Natural killer cell treated with Interleukin-12 subunit alpha and Interleukin-12 subunit beta and Interleukin-15 and Interleukin-18, amount 100 ng/mL, for 72 hours (primary cell): ENCODE measurements at places on chromosomes 6 and 20.

DNA sequence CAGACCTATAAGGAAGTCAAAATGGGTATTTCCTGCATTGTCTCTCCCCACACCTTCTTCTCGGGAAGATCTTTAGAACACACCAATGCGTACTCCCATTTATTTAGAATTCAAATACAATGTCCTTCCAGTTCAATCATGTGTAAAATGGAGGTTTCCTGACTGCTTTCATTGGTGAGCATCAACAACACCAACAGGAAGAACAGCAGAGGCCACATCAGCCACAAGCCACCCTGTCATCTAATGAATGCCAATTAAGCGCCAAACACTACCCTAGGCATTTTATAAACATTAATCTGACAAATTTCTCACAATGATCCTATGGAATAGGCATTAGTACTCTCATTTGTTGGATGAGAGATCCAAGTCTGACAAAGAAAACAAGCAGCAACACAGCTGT lies 68.4 kb upstream of the SMLR1 start:
- DNase-seq, result no peak
- peaks cover 5% of the 10 kb centered on the region for H3K4me1 ChIP-seq
- no peak overlapping the region for H3K4me3 ChIP-seq
- H3K27ac ChIP-seq, result no peak overlapping the region
- H3K27me3 ChIP-seq, result peaks cover 4% of the 10 kb centered on the region

GRCh38 chr6:35142588-35143569 lies 1.7 kb upstream of the TCP11 start:
- H3K4me3 ChIP-seq, result no peak overlapping the region
- H3K4me1 ChIP-seq, result peaks cover 13% of the 10 kb centered on the region
- H3K36me3 ChIP-seq, result no peaks in the 10 kb centered on the region
- no peak overlapping the region for H3K27ac ChIP-seq

DNA sequence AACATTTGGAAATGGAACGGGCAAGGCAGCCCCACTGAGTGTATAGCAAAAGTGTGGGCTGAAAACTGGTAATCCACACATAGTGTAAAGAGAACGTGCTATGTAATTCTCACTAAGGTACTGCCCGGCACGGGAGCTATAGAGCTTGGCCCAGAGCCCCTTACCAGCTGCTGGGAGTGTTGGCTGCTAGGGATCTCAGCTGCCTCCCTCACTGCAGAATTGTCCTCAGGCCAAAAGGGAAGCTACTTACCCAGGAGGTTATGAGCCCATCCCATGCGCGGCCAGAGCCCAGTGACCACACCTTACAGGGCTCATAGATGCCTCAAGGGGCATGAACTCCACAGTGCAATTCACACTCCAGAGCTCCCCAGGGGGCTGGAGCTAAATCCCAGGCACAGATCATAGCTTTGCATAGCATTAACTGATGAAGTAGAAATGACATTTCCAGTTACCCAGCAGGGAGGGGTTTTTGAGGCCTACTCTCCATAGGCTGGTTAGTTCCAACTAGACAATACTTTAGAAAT lies 56.8 kb downstream of the LINC00237 start:
- no peak overlapping the region for H3K4me3 ChIP-seq
- peaks cover 9% of the 10 kb centered on the region for H3K27me3 ChIP-seq
- no peaks in the 10 kb centered on the region for H3K36me3 ChIP-seq
- no peak for DNase-seq

- peak overlapping the region; percentile 31 for H3K27ac ChIP-seq
- peaks cover 18% of the 10 kb centered on the region for H3K4me1 ChIP-seq
- no peaks in the 10 kb centered on the region for H3K36me3 ChIP-seq
- DNase-seq, result peak; percentile 34
Measured at GRCh38 chr20:63968136-63968927, 1.4 kb downstream of the ZNF512B start.

- H3K36me3 ChIP-seq, result no peaks in the 10 kb centered on the region
- no peak within 1 kb of the TSS for H3K27ac ChIP-seq
- H3K4me3 ChIP-seq, result peak within 1 kb of the TSS; percentile 13
- DNase-seq, result no peak
Measured at GRCh38 chr6:142301651-142302391, at the start of gene ADGRG6. ADGRG6 (plus strand) TSS chr6:142302007; CDS start chr6:142302330, 323 bp downstream.

DNA sequence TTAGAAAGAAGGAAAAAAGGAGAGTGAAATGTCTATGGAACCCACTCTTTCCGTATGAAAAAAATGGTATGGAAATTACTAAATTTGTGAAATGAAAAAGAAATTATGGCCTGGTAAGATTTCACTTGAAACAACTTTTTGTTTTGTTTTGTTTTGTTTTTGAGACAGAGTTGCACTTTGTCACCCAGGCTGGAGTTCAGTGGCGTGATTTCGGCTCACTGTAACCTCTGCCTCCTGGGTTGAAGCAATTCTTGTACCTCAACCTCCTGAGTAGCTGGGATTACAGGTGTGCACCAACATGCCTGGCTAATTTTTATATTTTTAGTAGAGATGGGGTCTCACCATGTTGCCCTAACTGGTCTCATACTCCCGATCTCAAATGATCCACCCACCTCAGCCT lies 17.8 kb upstream of the GSTA5 start:
- peaks cover 34% of the 10 kb centered on the region for H3K27me3 ChIP-seq
- no peaks in the 10 kb centered on the region for H3K4me1 ChIP-seq
- no peak overlapping the region for H3K27ac ChIP-seq
- no peak for DNase-seq
- no peak overlapping the region for H3K4me3 ChIP-seq
- no peaks in the 10 kb centered on the region for H3K36me3 ChIP-seq

GRCh38 chr20:36043441-36043840 lies 75.1 kb downstream of the CNBD2 start:
- H3K4me3 ChIP-seq, result no peak overlapping the region
- no peaks in the 10 kb centered on the region for H3K27me3 ChIP-seq
- no peak overlapping the region for H3K27ac ChIP-seq
- no peak for DNase-seq
- H3K4me1 ChIP-seq, result peaks cover 15% of the 10 kb centered on the region

- peak; percentile 25 for DNase-seq
- H3K4me1 ChIP-seq, result no peaks in the 10 kb centered on the region
- no peaks in the 10 kb centered on the region for H3K36me3 ChIP-seq
Measured at GRCh38 chr20:38346247-38346651, at the start of gene LBP. LBP (plus strand) TSS chr20:38346482; CDS start chr20:38346517, 35 bp downstream.

GRCh38 chr20:61749406-61750075 lies 316.1 kb downstream of the TAF4 start:
- no peaks in the 10 kb centered on the region for H3K36me3 ChIP-seq
- no peaks in the 10 kb centered on the region for H3K27me3 ChIP-seq
- H3K4me1 ChIP-seq, result no peaks in the 10 kb centered on the region
- H3K27ac ChIP-seq, result no peak overlapping the region

GRCh38 chr6:110039981-110040383 lies 61.9 kb downstream of the GPR6 start:
- H3K4me3 ChIP-seq, result peak overlapping the region; percentile 85
- H3K36me3 ChIP-seq, result no peaks in the 10 kb centered on the region
- H3K4me1 ChIP-seq, result peaks cover 21% of the 10 kb centered on the region
- H3K27me3 ChIP-seq, result no peaks in the 10 kb centered on the region

- no peak for DNase-seq
- H3K36me3 ChIP-seq, result peaks cover 10% of the 10 kb centered on the region
- H3K4me3 ChIP-seq, result no peak overlapping the region
Measured at GRCh38 chr6:45812922-45813321, 202.7 kb downstream of the CLIC5 start.

DNA sequence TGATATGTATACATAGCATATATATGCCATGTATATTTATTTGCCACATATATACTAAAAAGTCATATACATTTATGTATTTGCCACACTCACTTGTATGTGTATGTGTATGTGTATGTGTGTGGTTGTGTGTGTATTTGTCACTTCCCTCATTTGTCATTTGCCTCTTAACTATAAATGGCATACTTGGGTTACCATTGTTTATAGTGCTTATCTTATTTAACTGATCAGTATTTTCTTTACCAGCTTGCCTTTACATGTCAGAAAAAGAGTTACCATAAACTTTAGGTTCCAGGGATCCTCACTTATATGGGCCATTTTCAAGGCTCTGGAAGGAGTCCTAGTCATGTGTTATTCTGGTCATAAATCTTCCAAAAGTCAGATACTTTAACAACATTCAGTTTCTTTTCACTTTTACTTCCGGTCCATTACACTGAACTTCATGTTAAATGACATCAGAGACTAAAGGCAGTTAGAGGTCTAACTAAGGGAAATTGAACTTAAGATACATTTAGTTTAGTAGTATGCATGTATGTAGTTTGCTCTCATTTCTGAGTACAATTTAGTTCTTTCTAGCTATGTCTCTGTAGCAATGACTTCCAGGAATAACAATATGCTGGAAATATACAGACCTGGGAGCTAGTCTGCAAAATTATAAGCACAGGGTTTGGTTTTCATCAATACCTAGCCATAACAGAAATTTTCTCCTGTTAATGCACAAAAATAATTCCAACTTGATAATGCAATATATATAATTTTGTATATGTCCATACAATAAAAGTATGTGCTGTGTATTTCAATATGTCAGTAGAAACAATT lies 33.7 kb upstream of the HIVEP1 start:
- peak overlapping the region; percentile 57 for H3K4me3 ChIP-seq
- peak overlapping the region; percentile 85 for H3K27ac ChIP-seq
- H3K36me3 ChIP-seq, result no peaks in the 10 kb centered on the region
- peaks cover 28% of the 10 kb centered on the region for H3K4me1 ChIP-seq
